ENCODE measurements at places on chromosomes 2 and 18.

GRCh38 chr2:121588357-121588756, 57.7 kb downstream of the RNU4ATAC start:
- DNase-seq: no peak

DNA sequence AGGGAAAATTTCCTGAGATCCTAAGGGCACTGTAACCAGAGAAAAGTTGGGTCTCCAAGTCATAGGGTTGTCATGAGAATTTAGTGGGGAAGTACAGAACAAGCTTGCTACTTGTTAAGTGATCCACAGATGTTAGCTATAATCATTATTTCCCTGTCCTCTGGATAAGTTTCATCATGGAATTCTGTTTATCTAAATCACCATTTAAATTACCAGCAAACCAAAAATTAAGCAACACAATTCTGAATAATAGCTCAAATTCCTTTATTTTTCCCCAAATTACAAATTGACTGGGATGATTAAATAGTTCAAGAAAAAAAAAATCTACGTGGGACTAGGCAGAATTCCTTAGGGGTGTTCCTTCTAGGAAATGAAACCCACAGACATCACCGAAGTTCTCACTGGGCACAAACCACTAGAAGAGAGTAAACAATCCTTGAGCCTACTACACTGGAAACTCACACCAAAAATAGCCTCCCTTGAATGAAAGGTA, 159.5 kb downstream of the COL6A3 start:
- DNase-seq: no peak

DNA sequence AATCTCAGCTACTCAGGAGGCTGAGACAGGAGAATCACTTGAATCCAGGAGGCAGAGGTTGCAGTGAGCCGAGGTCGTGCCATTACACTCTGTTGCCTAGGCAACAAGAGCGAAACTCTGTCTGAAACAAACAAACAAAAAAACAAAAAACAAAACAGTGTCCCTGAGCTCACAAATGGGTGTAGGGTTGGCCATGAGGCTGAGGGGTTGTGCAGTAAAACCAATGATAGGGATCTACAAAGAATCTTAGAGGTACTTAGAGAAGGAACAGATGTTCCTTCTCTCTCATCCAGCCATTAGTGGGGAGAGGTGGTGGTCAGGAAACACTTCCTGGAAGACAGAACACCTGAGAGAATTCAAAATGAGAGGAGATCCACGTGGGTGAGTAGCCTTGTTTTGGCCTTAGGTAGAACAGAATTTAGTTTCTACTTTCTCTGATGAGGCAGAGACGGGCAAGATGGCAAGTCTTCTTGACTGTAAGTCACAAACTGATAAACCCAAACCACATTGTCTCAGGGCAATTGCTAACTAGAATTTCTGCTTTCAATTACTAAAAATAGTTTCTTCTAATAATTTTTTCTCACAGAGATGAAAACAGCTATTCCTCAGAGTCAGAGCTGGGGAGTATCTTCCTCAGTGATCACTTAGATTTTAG, 61.5 kb upstream of the PPM1B start:
- DNase-seq: no peak

GRCh38 chr18:44987371-44987770, 306.7 kb downstream of the SETBP1 start:
- no peak for DNase-seq

DNA sequence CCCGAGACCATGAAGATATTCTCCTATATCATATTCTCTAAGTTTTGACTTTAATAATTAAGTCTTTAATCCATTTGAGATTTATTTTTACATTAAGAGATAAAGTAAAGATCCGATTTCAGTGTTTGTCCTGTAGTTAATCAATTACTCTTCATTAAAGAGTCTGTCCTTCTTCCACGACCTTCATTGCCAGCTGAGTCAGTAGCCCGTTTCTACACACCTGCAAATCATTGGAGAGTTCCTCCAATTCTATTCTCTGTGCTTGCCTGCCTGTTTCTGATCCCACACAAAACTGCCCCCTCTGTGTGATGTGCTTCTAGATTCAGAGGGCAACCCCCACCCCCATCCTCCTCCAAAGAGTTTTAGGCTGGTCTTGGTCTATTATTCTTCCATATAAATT, 119.2 kb downstream of the KCNF1 start:
- no peak for DNase-seq

DNA sequence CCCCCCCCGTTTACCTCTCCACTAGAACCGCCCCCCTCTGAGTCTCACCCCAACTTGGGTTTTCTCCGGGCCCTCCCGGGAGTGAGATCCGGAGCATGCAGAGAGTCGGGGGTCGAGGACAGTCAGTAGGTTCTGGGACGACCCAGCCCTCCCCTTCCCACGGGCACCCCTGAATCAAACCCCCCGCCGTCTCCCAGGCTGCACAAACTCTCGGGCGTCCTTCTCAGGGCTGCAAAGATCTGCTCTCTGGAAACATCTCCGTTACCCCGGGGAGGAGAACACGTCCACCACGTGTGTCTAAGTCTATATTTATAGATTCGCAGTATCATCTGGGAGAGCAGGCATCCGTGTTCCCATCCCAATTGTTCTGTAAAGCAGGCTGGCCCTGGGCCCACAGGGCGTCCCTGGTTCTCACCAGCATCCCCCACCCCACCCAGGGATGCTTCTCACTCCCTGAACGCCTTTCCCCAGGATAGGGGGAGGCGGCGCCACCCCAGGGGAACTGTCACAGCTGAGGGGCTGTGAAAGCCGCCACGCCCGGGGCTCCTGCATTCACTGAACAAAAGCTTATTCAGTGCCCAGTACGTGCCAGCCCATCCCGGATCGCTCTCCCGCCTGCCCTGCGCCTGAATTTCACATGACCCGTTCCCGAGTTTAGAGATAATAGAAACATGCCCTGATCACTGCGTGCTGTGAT, 765 bp upstream of the DIPK1C start:
- no peak for DNase-seq

GRCh38 chr18:58235001-58235436, 191.0 kb downstream of the NEDD4L start:
- DNase-seq: peak; percentile 26

- DNase-seq: no peak
Observed at GRCh38 chr2:70938586-70938950, 2.9 kb downstream of the ATP6V1B1 start.

DNA sequence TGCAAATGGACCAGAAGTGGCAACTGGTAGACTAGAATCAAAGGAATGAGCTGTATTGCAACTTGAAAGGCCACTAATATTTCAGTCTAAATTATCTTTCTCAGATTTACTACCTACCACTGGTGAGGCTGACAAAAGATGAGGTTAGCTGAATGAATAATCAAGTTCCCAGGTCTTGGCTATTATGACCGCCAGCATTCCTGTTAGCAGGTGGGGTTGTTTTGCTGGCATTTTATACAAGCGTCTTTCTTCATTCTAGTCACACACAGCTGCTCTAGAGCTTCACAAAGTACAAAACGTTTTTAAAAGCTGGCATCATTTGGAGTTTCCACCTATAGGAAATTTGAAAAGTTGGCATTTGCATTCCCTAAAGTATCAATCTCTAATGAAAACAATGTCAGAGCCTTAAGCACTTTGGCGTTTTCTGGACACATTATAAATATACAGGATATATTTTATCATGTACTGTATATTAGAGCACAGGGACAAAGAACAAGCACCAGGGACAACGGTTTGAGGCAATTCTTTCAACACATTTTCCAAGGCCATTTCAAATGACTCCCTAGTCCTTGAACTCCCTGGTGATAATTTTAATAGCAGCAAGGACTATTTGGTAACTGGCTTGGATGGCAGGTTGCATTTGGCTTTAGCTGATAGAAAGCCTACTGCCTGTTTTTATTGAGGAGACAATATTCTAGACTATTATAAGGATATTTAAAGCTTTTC, 410.2 kb upstream of the CHST9 start:
- no peak for DNase-seq

- no peak for DNase-seq
Observed at GRCh38 chr2:185689906-185690539, 48.6 kb upstream of the FSIP2 start.

- DNase-seq: no peak
Observed at GRCh38 chr2:65548064-65548463, 115.7 kb upstream of the SPRED2 start.

GRCh38 chr2:223554923-223555322, 47.2 kb downstream of the SCG2 start:
- no peak for DNase-seq

DNA sequence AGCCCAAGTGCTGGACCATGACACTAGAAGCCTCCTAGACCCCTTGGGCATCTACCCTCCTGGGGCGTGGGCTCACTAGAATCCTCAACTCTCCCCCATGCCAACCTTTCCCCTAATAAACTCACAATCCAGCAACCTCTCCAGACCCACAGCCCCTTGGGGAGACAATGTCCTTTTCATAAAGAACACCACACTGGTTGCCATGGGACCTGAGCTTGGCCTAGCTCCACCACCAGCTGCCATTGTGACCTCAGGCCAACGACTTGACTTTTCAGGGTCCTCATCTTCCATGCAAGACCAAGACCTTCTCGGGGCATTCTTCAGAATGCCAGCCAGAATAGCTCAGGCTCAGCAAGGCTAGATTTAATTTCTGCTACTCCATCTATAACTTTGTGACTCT, 128.1 kb upstream of the NPAS2 start:
- no peak for DNase-seq

DNA sequence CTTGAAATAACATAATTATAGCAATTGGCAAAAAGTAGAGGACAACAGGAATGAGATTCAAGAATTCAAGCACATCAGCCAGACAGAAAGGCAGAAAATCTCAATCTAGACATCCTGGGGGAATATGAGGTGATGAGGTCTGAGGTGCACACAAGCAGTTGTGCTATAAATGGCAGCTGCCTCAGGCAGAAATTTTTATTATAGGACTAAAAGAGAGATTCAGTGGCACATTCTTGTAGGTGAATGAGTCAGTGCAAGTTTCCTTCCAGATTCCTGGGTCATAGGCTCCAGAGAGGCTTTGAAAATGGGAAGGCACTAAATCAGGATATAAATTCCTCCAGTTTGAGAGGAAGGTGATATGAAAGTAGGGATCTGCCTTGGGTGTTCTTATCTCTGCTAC, 127.2 kb upstream of the THSD7B start:
- no peak for DNase-seq

DNA sequence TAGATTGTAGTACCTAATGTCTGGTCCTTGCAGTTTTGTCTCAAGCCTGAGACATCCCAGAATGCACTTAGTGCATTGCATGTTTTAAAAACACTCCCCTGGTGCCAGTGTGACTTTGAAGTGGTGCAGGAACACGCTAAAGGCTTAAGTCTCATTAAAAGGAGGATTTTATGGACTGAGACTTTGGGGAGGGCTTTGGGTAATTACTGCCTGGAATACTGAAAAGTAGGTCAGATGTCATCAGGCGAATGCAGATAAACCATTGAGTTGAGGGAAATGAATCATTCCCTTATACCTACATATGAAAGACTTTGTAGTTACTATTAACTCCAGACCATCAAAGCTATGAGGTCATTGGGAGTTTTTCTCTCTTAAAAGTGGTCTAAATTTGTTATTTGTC, 3.0 kb upstream of the OSBPL1A start:
- no peak for DNase-seq

DNA sequence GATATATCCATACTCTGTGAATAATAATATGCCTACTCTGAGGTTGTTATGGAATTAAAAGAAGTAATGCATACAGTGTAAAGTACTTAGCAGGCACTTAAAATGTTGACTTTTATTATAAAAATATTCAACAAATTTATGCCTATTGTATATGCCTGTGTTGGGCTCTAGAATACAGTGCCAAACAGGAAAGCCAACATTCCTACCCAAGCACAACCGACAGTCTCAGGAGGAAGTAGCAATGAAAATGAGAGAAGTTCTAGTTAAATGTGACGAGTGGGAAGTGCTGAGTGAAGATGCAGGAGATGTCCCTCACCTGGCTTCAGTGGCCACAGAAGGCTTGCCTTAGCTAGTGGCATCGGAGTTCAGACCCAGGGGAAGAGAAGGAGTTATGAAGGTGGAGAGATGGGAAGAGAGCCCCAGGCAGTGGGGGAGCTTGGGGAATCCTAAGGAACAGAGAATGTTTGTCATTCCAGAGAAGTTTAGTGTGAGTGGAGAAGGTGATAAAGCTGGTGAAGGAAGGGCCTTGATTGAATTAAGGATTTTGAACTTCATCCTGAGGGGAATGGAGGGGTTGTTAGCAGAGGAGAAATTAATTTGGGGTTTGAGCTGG, 105.4 kb upstream of the CNGA3 start:
- no peak for DNase-seq

- no peak for DNase-seq
Observed at GRCh38 chr18:58315739-58316215, 271.8 kb downstream of the NEDD4L start.

- no peak for DNase-seq
Observed at GRCh38 chr2:40372283-40372985, 79.5 kb downstream of the SLC8A1 start.

DNA sequence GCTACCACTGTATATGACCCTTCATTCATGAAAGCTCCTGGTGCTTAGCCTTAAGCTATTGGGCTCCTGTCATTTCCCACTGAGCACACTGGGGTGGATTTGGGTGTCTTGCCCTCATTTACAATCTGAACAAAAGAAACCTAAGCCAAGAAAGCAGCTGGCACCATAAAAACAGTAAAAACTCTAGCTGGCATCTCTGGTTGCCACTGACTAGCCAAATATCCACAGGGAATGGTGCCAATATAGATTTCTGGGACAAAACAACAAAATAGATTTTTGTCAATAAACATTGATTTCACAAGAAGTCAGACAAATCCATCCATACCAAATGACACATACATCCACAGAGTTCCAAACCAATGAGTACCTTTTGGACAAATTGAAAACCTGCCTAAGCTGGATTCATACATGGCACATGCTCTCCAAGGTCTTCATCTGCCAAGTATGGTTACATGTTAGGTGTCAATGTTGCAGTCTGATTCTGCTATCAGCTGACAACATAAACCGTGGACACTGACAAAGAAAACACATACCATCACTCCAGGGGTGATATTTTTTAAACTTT, 1081.5 kb upstream of the ZEB2 start:
- DNase-seq: peak; percentile 33

DNA sequence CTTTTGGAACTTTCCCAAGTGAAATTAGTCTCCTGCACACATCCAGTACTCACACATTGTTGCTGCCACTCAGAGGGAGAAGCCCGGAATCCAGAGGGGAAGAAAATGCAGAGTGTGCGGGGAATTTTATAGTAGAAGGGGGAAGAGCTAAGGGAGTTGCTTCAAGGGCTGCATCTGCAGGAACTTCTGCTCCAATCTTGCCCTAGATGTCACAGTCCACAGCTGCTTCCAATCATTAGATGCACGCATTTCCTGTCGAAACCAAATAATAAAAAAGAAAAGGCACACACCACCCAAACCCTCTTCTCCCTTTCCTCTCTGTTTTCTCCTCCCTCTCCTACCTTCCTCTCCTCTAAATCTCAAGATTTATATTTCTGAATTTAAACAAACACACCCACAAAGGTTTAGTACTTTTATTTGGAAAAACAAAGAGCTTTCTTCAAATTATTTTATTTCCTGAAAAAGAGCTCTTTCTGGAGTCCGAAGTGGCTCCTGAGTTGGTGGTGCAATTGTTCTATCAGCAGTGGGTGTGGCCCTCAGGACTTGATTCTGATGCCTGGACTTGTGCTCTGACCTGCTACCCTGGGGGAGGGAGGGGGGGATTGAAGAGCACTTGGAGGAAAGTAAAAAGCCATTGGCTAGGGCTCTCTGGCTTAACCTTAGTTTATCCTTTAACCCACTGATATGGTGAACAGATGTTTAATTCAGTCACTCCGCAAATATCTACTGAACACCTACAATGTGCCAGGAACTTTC, 72.0 kb downstream of the KCNE4 start:
- no peak for DNase-seq

GRCh38 chr2:60480089-60480773, 73.2 kb downstream of the BCL11A start:
- no peak for DNase-seq

- no peak for DNase-seq
Observed at GRCh38 chr2:38560092-38560491, 42.6 kb downstream of the HNRNPLL start.
